PC-9 (cell line): ENCODE measurements at places on chromosomes 16 and 17.

DNA sequence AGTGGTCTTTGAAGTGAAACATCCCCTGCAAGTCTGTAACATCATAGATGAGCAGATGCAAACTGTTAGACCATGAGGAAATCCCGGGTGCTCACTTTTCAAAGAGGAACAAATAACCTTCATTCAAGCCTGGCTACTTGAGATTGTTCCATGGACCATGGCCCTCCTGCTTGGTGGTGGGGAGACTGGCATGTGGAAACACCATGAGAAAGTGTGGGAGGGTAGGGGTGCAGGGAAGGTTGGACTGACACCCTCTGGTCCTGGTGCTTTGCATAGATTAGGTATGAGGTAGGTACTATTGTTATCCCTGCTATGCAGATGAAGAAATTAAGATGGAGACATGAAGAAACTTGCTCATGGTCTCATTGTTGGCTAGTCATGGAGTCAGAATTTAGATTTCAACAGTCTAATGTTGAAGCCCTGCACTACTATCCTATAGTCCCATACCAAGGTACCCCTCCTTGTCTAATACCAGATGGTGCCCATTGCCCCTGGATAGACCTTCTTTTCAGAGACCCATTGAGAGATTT is 59.0 kb downstream of the SPACA3 start:
- DNase-seq = no peak

GRCh38 chr16:84579936-84580335 is 37.9 kb downstream of the COTL1 start:
- no peak for DNase-seq

DNA sequence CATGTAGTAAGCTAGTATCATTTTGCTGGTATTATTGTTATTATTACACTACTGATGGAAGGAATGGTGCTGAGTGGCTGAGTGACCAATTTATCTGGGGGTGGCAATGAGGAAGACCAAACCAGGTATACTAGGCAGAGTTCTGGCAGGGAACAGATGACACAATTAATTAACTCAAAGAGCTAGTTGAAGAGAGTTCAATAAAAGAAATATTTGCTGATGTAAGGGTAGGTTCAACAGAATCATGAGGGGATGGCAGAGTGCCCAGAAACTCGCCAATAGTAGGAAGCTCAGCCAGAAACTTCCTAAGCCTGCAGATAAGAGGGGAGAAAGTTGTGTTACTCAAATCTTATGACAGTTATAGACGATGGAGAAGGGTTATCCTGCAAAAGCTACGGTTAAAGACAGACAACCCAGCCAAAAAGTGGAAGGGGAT is 352.5 kb downstream of the KCNJ2 start:
- DNase-seq = no peak

DNA sequence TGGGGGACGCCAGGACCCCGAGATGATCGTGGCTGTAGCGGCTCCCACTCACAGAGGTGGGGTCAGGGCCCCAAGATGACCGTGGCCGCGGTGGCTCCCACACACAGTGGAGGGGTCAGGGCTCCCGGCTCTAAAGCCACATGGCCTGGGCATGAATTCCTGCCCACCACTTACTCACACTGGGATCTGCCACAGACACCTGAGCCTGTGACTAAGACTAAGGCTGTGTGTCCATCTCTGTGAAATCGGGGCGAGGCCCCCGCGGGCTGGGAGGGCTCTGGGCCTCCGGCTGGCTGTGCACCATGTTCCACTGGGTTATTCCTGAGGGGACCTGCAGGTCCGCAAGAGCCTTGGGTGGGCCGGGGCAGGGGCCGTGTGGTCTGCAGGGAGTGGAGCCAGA is 18.5 kb downstream of the ZFPM1 start:
- DNase-seq = no peak

DNA sequence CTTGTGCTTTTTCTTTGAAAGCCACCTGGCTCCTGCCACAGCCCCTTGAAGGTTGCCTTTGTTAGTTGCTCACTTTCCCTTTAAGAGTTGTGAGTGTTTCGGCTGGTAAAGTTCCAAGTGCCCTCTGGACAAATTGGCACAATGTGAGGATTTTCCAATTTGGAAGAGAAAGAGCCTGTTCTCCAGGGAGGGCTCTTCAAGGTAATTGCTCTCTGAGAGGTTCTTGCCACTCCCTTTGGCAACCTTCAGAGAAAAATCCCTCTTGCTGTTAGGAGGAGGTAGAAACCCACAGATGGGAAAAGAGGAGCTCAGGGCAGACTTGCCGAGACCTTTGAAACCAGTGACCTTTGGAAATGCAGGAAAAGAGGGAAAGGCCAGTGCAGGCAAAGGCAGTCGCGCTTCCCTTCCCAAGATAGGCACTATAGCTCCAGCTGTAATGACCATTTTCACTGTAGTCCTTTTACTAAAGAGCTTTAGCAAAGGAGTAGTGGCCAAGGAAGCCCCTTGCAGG is 49.0 kb upstream of the AKAP1 start:
- DNase-seq = no peak

DNA sequence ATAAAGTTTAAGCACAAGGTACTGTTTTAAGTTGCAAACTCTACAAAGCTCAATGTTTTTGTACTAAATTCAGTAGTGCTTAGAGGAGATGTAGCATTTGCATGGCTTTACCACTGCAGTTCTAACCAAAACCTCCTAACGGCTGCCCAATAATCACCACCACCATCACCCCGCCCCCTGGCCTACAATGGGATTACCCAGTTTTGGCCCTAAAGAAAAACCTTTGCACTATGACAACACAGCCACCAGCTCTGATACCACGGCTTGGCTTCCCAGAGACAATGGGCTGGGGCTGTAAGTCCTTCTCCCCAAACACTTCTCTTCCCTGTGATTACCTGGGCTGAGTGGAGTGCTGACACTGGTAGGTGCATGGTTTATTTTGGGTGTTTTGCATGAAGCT is 58.4 kb upstream of the MTMR4 start:
- DNase-seq = no peak

DNA sequence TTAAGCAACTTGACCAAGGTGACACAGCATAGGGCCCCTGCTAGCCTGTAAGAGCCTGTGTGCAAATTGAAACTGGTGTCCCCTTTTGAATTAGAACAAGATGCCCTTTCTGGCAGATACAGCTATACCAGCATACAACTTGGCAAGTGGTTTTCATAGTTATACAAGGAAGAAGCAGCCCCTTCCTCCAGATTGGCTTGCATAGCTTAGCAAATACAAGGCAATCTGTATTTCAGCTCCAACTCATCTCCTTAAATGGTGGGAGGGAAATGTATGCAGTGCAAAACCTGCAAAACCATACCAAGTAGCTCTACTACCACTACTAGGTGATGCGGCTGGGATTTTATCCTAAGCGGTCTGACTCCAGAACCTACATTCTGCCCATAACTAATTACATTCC is 427.1 kb downstream of the HAPSTR1 start:
- no peak for DNase-seq

DNA sequence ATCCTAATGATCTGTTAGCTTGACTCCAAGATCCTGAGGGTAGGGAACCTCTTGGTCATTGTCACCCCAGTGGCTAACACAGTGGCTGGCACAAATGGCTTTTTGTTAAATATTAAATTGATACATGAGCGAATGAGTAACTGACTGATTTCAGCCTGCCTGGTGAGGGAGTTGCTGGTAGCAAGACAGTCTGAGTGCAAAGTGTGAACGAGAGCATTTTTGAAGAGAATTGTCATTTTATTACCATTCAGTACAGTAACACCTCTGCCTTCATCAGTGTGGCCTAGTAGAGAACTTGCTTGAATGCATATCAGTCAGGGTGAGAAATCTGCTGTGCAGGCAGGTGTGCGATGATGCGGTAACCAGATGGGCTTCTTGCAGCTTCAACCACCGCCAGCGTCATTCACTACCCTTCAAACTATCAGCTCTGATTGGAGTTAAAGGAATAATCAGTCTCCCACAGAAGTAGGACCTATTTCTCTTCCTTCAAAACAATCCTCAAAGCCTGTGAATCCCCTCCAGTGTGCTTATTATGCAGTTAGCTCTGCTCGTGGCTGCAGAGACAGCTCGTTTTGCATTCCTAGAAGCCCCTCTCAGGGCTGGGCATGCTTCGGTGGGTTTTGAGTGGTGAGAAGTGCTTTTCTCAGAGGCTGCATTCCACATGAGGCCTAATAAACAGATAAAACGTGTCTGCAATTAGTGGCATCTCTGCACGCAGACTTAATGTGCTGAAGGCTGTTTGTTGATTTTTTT is 29.0 kb downstream of the HEXIM2 start:
- DNase-seq = no peak
